HuH-7.5 (cell line): ENCODE measurements at places on chromosomes 2 and 18.

- DNase-seq: no peak
Measured at GRCh38 chr2:108217211-108217610, 22.6 kb upstream of the SULT1C3 start.

DNA sequence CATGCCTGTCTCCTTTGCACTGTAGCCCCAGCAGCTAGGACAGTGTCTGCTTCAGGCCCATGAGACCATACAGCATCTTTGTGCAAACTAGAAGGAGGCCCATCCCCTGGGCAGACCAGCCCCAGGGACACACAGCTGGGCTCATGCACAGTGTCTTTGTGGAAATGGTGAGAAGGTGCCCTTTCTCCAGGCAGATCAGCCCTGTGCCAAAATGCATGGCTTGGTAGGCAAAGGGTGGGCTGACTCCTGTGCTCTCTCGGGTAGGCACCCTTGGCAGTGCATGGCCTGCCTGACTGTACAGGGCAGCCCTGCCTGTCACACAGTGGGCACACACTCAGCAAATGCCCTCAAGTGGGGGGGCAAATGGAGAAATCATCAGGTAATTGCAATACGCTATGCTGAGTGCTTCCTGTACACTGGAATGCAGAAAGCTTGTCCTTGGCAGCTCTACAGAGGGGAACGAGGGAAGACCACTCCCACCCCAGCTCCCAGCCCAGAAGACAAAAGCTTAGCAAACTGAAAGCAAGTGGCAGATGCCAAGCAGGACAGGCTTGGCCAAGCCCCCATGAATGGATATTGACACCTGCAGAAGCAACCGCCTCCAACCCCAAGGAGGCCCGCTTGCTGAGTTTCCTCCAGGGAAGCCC lies 21.6 kb downstream of the TNS1 start:
- DNase-seq: no peak

DNA sequence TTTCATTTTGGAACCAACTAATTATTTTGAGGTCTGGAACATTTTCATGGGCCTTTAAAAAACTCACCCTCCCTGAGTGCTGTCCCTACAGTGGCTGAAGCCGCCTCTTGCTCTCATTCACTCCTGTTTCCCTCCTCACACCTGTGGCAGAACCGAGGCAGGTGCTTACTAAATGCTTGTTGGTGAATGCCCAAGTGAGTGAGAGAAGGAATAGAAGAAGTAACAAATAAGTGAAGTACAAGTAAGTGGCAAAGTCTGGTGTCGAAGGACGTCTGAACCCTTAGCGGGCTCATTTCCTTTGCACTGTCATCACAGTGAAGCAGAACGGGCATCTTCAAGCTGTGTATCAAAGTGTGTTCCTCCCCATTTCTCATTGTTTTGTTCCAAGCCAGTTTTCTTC lies 135.2 kb downstream of the RHBDD1 start:
- no peak for DNase-seq

GRCh38 chr2:26687801-26688200 lies 4.7 kb upstream of the KCNK3 start:
- DNase-seq: no peak

DNA sequence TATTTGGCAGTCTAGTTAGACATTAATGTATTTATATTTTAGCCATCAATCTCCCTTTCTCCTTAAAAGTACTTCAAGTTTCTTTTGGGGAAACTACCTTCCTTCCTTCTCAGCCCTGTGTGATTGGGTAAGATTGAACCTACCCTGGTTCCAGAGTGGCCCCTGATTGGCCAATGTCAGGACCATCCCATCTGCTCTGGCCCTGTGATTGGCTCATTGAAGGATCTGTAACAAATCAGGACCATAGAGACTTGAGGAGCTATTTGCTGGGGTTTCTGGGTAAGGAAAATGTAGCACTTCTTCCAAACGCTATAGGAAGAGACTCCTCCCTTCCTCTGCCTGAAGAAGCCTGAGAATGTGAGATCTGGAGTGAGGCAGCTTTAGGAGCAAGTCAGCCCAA lies 59.3 kb downstream of the AQP4 start:
- DNase-seq: no peak

DNA sequence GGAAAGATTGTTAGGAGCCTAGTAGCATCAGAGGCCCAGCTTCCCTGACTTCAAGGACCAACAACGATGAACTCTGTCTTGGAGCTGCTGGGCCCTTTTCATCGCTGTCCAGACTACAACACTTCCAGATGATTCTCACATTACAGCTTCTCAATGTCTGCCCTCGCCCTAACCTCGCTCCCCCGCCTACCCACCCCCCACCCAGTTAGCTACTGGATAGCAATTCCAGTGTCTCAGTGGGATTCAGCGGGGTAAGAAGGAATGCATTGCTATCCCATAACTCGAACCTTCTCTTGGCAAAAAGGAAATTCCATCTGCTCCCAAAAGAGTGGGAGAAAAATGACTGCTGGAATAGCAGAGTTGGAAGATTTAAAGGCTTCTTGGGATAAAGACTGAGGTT lies 65.0 kb downstream of the RPL37A start:
- DNase-seq: no peak

DNA sequence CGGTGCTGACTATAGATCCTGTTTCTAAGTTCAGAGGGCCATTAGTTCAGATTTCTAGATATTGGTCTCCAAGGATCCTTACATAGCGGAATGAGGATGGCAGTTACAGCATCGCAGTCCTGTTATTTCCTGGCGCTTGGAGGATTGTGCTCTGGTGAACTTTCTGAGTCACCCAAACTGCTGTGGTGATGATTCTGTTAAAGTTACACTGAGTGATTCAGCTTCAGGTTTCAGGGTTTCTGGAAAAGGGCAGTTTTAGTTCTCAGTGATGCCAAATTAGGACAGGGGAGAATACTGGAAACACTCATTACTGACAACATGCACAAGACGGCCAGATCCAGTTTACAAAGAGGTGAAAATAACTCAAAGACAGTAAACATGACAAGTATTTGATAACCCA lies 52.1 kb upstream of the ANKRD62 start:
- no peak for DNase-seq

- DNase-seq: no peak
Measured at GRCh38 chr18:55635439-55635838, 47.4 kb upstream of the TCF4 start.

GRCh38 chr2:177748360-177748759 lies 324.2 kb downstream of the PDE11A start:
- no peak for DNase-seq

DNA sequence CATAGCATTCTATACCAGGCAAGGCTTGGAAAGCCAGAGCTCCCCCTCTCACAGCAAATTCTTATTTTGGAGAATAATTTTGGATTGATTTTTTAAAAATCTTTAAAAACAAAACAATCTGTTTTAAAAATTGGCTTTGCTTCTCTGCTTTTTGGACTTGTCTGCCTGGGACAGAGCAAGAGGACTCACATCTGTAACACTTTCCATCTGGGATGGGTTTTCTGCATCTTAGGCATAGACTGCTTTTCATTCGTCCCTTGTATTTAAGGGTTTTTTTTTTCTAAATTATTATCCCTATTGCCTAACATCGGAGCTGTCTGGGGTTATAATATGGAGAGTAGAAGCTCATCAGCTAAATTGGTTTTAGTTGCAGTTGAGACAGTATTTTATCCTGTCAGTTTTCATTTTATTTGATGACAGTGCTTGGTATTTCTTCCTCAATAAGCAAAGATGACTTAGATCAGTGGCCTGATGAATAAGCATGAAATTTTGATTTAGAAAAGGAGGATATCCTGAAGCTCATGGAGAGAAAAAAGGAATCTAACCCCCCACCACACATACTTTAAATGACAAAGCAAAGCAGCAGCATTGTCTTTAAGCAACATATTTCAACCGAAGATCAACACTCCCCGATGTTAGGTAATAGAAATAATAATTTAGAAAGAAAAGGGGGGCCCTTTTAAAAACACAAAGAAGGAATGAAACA lies 2.3 kb upstream of the FZD7 start:
- no peak for DNase-seq

DNA sequence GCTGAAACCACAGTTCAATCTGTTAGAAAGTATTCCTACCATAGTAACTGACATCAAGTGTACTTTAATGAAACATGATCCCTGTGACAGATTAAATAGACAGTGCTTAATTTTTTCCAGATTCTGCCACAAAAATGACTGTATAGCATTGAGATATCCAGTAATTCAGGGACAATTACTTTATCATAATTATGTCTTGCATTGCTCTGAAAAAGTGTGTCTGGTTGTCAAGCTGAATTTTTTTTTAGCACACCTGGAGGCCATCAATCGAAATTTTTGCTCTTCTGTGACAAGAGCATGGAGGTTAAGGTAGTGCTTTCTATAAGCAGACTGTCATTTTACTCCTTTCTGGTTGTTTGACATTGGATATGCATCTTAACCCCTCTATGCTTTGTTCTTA lies 1083.8 kb upstream of the NRXN1 start:
- DNase-seq: no peak

- DNase-seq: no peak
Measured at GRCh38 chr2:41078341-41078740, 626.5 kb upstream of the SLC8A1 start.

DNA sequence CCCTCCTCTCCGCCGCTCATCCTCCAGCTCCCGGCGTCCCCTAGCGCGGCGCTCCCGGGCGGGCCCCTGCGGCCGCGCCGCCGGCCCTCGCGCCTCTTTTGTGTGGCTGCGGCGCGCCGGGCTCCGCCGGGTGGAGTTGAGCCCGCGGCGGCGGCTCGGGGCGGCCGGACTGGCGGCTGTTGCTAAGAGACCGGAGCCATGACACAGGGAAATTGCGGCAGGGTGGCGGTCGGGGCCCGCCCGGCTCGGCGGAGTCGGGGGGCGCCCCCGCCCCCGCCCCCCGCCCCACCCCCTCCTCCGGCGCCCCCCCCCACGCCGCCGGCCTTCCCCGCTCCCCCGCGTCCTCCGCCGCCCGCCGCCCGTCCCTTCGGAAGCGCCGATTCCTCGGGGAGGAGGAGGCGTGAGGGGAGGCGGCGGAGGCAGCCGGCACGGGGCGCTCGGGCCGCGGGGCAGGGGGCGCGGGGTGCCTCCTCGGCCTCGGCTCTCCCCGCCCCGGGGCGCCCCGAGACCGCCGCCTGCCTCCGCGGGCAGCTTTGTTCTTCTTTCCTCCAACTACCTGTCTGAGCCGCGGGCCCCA lies at the start of gene TMEM200C:
TSS of gene TMEM200C (minus strand) at position 224 of the 577 bp plus-strand sequence. CDS start 3,459 bp downstream, outside the sequence.
- DNase-seq: no peak

- DNase-seq: no peak
Measured at GRCh38 chr2:63876311-63876710, 34.6 kb downstream of the UGP2 start.

DNA sequence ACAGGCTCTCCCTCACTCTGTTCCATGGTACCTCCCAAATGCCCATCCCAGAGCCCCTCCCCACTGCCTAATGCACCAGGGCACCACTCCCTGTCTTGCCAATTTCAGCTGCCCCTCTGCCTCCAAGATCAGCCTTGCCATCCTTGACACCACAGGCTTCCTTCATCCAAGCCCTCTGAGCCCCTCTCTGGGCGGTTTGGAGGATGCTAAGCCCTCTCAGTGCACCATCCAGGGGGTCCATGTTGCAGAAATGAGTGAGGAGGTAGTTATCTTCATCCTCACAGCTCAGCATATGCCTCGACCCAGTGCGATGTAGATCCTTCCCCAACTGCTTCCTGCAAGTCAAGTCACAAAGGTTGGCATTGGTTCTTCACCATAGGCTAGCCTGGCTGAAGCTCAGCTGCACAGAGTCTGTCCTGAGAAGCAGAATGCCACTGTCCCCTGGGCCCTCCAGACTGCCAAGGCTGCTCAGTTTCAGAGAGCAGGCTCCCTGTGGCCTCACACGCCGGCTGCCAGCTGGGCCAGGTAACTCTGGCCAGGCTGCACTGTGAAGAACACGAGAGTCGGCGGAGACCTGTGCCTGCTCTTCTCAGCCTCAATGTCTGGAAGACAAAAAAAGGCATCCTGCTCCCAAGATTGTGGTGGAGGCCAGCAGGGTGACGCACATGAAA lies 9.9 kb upstream of the MAP3K2 start:
- no peak for DNase-seq

DNA sequence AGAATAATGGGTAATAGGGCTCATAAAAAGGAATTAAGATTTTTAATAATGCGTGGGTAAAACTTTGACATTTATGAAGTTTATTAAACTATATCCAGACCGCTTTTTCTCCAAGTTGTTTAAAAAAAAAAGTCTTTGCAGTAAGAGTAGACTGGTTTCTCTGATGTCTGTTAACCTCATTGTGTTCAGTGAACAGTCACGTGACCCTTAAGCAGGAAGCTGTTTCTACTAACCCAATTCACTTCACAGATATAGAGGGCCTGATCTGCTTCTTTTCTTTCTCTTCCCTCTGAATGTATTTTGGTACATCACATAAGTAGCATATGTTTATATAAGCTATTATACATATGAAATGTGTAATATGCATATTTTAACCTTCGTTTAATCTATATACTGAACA lies 1011.3 kb upstream of the CELF4 start:
- DNase-seq: no peak

- DNase-seq: no peak
Measured at GRCh38 chr18:63783394-63783793, 8.2 kb downstream of the SERPINB7 start.

GRCh38 chr2:136611451-136611850 lies 153.9 kb upstream of the THSD7B start:
- DNase-seq: no peak

- DNase-seq: no peak
Measured at GRCh38 chr18:45168866-45169600, 446.2 kb upstream of the SLC14A2 start.

- DNase-seq: no peak
Measured at GRCh38 chr18:48893061-48893607, 57.6 kb downstream of the SMAD7 start.

DNA sequence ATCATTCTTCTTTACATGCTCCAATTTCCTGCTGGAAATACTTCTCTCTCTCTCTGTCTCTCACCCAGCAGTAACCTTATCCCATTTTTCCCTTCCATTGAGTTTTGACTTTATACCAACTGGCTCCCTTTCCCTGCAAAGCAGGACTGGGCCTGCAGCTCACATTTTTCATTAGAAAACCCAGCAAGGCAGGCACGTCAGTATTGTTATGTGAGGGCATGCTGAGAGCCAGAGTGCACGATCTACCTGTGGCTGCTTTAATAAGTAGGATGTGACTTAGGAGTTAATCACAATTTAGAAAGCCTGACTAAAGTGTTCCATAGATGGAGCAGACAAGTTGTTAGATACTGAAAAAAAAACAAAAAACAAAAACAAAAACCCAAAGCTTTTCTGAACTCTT lies 5.2 kb upstream of the NDUFV2 start:
- DNase-seq: no peak

GRCh38 chr2:48328942-48329723 lies 200.8 kb upstream of the STON1 start:
- DNase-seq: no peak

DNA sequence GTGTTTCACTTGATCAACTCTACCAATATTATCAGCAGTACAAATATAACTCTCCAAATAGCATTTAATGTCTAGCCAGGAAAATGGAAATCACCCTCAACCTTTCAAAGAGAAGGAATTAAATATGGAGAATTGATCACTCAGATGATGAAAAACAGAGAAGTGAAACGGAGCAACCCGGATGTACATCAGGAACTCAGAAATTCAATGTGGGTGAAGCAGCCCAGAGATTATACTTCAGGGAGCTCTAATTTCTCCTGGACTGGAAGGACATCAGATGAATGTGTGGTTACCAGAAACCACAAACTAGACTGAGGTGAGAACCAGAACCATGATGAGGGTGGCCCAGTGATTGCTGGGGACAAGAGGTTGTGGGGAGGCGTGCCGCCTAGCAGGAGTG lies 35.5 kb upstream of the COBLL1 start:
- no peak for DNase-seq
